ENCODE measurements at places on chromosomes 7 and 10. TPM values are rescaled to one million over a fixed set of nuclear protein-coding genes. Genes with fewer than 3 reads are reported as not detected.

DNAH11 gene
- 0.92 TPM for total RNA-seq

CCL24 gene
- total RNA-seq = not detected

FKBP6 gene
- not detected for total RNA-seq

CXCL12 gene
- 101 TPM for total RNA-seq

CALY gene
- not detected for total RNA-seq

AGBL3 gene
- 0.66 TPM for total RNA-seq

FAM25A gene
- total RNA-seq = not detected

NODAL gene
- not detected for total RNA-seq

MMD2 gene
- total RNA-seq = not detected

NPSR1 gene
- total RNA-seq = not detected

PDE6C gene
- total RNA-seq = not detected

TFEC gene
- 0.13 TPM for total RNA-seq

EIF3A gene
- 140 TPM for total RNA-seq

VWDE gene
- total RNA-seq = not detected
